Fibroblast of gingiva (primary cell): ENCODE measurements at places on chromosomes 5 and 9.

DNA sequence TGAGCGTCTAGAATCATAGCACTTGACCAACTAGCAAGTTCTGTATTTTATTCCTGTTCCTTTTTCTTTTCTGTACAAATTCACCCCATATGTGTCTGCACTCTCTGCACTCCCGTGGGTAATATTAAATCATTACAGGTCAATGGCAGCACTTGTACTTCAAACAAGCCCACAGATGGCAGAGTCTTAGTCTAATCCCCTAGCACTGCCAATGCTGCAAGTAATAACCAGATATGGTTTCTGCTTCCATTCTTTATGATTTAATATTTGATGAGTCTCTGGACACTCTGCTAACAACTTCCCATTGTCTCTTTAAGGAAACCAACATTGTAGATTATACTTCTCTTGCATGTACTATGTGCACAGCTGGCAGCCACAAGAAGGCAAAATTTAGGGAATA lies 343.8 kb upstream of the CHD1 start:
- no peak for DNase-seq

DNA sequence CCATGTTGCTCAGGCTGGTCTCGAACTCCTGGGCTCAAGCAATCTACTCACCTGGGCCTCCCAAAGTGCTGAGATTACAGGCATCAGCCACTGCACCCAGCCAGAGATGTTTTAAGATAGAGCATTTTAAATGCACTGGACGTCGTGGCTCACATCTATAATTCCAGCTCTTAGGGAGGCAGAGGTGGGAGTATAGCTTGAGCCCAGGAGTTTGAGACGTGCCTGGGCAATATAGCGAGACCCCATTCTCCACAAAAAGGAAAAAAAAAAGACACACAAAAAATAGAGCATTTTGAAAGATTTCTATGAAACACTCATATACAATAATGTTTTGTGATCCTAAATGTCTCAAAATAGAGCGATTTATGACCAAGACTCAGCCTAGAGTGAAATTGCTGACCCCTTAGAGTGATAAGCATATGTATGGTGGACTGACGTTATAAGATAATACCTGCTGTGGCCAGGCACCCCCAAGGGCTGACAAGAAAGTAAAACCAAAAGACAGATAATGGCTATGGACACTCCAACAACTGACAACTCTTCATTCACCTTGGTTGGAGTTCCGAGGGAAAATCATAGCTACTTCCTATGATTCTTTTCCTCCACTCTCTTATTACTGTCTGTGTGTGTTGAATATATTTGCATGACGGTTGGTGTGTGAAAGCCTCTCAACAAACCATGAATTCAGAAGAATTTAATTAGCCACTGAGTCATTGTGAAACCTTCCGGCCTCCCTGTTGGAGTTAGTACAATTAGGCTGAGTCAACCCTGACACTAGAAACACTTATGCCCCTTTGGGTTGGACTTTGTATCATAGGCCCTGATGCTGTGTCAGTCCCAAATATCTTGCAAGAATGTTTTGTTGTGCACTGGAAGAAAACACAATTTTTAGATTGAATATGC lies 526.5 kb upstream of the NUDT12 start:
- DNase-seq, result no peak

DNA sequence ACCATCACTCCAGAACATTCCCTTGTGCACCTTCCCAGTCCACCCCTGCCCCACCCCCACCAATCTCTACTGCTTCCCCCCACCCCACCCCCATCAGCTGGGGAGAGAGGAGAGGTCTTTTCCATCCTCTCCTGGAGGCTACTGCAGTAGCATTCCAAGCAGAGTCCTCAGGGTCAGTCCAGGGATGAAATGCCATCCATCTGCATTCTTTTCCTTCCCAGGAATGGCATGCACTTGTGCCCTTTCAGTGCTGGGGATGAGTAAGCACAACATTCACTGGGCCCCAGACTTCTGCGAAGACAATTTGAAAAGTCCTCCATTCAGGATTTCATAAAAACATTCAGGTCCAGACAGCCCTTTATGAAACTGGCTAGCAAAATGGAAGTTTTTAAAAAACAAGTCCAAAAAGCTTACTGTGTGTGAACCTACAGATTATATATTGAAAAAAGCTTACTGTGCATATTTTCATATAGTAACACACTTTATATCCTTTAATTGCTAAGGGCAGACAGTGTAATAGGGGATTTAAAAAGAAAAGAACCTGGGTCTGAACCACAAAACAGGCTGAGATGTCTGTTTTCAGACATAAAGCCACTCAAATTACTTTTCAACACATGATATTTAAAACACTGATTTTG lies 50.0 kb upstream of the GOLPH3 start:
- peak; percentile 82 for DNase-seq

GRCh38 chr5:159567461-159567860 lies 237.2 kb upstream of the IL12B start:
- peak; percentile 32 for DNase-seq

GRCh38 chr5:127942246-127943060 lies 141.1 kb upstream of the SLC12A2 start:
- DNase-seq, result peak; percentile 31

DNA sequence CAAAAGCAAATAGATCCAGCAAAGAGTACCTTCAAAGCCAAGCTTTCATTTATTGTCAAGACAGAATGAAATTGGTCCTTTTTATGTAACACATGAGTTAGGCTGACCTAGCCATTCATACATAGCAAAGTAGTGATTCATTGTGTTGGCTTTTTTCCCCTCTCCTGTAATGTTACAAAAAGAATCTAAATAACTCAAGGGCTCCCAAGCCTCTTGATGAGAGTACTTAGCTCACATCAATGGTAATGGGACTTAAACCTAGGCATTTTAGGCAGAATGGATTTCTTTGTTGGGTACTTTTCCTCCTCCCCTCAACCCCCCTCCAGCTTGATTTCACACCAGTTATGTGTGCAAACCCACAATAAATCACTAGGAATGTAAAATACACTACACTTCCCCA lies 123.7 kb downstream of the EBF1 start:
- peak; percentile 72 for DNase-seq

- DNase-seq, result no peak
Observed at GRCh38 chr5:169637549-169638121, 560 bp downstream of the DOCK2 start.

- peak; percentile 50 for DNase-seq
Observed at GRCh38 chr5:69276422-69277174, 41.9 kb downstream of the CDK7 start.

DNA sequence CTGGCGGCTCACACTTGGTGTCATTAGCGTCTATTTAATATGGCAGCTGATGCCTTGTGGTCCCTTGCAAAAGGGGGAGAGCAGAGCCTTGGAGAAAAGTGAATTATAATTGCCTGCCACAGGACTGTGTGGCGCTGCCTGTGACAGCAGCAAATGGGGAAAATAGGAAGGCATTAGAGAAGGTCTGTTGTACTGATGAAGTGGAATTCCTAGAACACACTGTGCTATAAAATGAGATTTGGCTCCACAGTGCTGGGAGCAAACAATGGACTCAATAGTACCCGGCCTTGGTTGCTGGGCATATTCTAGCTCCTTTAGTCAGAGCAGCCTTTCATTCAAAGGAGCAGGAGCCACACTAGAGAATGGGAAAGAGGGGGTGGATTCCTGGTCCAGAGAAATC lies 21.3 kb downstream of the SEMA6A start:
- no peak for DNase-seq

- DNase-seq, result no peak
Observed at GRCh38 chr5:179400020-179400419, 54.8 kb upstream of the ADAMTS2 start.

GRCh38 chr5:97078958-97079743 lies 63.3 kb downstream of the LIX1 start:
- no peak for DNase-seq

GRCh38 chr9:79763671-79764285 lies 192.0 kb downstream of the TLE4 start:
- no peak for DNase-seq

DNA sequence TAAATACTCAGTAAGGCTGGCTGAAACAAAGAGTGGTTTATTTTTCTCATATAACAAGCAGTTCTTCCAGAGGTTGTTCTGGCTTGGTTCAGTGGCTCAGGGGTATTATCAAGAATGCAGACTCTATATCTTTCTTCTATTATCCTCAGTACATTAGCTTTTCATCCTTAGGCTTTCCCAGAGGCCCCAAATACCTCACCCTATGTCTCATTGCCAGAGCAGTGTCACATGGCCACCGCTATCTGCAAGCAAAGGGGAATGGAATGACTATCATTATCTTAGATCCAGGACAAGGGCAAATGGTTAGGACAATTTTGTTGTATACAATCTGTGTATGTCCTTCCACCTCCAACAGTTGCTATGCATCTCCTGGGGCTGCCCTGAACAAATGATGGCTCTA lies 69.0 kb upstream of the SNX2 start:
- DNase-seq, result no peak

DNA sequence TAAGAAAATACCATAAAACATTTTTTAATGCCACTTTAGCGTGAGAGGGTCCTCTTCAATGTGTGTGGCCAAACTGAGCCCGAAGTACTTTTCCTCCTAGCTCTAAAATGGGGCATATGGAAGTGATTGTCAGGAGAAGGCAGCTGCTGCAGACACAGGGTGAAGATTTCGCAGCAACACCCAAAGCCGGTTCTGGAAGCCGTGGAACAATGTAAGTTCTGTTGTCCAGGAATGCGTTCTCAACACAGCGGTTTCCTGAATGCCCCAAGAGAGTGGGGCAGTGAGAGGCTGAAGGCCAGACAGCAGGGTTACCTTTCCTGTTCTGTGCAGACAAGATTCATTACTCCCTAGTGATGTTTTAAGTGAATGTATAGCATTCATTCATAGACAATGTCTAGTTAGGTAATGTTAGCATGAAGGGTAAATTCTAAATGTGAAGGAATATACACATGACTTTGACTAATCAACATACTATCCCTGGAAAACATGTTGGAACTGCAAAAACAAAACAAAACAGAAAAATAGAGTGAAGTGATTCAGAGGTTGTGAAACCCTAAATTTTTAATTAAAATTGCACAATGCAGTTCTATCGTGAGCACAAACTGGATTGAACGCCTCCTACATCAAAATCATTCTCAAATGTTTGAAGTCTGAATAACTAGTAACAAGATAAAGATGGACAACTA lies 197.0 kb upstream of the SEMA6A start:
- peak; percentile 26 for DNase-seq

DNA sequence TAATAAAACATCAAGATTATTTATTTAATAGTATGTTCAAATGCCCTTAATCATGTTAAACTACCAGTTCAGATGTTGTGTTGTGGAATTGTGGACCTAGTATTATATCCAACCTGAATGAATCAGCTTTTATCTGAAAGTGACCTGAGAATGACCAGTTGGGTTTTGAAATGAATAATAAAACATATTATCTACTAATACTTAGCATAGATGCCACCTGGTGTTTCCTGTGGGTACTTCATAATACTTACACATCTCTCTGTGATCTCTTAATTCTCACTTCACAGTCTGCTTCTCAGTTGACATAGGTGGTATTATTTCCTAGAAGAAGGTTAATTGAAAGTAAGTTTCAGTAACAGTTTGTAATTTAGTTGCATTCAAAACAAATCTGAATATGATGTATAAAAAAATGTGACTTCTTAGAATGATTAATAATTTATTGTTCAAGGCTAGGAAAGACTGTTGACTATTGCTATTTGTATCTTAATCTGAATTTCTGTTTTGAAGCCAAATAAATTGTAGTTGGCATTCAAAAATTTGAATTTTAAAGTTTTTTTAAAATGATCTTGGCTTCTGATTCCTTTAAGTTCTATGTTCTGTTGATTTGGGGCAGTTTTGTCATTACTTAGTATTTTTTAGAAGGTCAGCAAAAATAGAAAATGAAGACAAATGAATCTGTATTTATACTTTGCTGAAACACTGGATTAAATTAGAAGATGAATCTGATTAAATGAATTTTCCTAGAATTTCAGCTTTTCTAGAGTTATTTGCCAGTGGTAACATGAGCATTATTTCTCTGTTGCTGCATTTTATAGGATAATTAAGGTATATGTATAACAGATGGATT lies 48.2 kb downstream of the KIF2A start:
- peak; percentile 48 for DNase-seq

GRCh38 chr5:146105477-146105876 lies at the start of gene PLAC8L1:
Gene PLAC8L1 (minus strand): TSS chr5:146105577. CDS start chr5:146104311, 1,266 bp downstream.
- DNase-seq, result no peak

GRCh38 chr5:14929293-14930065 lies 57.9 kb upstream of the ANKH start:
- peak; percentile 37 for DNase-seq

DNA sequence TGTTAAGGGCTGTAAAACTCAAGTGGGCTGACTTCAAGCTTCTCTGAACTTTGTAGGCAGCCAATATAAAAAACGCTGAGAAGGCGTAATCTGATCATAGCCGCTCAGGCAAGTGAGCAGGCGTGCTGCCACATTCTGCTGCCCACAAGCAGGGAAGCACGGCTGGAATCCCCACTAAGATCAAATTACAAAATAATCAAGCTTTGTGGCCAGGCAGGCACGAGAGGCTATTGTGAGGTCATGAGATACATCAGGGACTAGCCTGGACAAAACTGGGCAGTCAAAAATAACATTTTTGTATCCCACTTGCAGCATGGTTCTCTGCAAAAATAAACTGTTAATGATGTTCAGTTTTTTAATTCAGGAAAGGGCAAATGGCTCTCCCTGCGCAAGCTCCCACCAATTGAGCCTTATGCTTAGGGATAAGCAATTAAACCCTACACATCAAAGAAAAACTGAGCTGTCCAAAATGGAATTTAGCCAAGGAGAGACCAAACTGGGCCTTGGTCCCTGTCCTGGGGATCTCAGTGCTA lies 64.0 kb downstream of the POU5F2 start:
- DNase-seq, result peak; percentile 95

DNA sequence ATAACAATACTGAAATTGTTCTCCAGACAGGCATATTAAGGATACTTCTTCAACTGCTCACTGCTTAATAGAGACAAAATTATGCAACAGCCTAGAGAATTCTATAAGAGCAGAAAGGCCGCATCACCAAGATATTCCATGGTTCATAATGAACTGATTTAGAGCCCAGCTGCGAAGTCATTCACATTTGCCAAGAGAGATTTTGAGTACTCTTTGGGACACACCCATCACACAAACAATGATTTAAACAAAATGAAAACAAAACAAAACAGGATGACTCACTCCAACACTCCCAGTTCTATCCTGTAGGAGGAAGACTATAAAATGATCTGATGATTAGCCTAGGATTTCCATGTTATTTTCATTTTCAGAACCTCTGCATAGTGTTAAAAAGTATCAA lies 145.7 kb upstream of the GNA14 start:
- DNase-seq, result peak; percentile 66

DNA sequence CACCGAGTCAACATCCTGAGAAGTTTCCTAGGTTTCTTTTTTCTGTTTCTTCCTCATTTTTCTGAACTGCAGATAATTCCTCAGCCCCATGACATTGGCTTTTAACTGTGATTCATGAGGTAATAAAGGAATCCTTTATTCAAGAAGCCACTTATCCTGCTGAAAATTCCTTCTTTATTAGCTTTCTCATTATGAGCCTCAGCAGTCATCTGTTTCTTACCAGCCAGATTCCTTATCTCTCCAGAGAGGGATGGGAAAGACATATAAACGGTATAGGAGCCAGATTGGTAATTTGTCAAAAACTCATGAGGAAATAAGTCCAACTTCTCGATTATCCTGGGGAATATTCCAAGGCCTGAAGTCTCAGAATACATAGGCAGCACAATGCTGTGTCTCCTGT lies 465.4 kb downstream of the ICE1 start:
- no peak for DNase-seq
